ENCODE measurements at places on chromosomes 2 and 18.

GRCh38 chr18:58887613-58887963 is 22.9 kb downstream of the ZNF532 start:
- DNase-seq: peak; percentile 33

DNA sequence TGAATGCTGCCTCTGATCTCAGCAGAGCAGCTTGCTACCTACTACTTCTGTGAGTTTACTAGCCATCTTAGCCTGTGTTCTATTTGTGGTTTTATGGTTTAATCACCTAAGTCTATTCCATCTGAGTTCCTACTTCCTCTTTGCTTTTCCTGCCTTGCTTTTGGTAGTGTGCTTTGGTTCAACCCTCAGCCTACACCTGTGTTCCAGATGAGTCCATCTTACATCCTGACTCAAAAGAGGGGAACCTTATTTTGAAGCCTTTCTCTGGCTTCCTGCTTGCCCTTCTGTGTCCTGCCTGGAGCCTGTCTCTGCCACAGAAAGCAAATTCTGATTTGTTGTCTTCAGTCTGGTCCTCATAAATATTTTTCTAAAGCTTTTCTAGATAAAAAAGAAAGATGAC is 530.3 kb upstream of the MEX3C start:
- DNase-seq: no peak

GRCh38 chr2:112710956-112711750 is 9.7 kb upstream of the NT5DC4 start:
- DNase-seq: no peak

- no peak for DNase-seq
Measured at GRCh38 chr2:114537777-114538176, 95.3 kb downstream of the DPP10 start.

DNA sequence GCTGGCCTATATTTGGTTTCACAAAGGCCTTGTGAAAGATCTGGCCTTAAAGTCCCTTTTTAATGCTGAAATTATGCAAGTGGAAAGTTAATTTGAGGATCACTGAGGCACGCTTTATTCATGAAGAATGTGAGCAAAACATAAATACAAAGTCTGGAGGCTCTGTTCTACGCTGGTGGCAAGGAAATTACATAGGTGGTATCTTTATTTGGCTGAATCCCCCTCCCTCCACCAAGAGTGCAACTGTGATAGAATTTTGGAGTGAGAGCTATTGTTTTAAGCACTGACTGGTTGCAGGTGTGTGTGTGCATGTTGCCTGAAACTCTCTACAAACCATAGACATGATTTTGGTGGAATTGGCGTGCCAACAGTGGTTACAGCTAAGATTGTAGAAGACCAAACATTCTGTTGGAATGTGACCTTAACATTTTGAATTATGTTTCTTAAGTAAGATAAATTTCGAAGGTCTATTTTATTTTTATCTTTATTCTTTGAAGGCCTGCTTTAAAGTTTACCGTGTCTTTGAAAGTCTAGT is 114.3 kb downstream of the SPTBN1 start:
- DNase-seq: no peak

DNA sequence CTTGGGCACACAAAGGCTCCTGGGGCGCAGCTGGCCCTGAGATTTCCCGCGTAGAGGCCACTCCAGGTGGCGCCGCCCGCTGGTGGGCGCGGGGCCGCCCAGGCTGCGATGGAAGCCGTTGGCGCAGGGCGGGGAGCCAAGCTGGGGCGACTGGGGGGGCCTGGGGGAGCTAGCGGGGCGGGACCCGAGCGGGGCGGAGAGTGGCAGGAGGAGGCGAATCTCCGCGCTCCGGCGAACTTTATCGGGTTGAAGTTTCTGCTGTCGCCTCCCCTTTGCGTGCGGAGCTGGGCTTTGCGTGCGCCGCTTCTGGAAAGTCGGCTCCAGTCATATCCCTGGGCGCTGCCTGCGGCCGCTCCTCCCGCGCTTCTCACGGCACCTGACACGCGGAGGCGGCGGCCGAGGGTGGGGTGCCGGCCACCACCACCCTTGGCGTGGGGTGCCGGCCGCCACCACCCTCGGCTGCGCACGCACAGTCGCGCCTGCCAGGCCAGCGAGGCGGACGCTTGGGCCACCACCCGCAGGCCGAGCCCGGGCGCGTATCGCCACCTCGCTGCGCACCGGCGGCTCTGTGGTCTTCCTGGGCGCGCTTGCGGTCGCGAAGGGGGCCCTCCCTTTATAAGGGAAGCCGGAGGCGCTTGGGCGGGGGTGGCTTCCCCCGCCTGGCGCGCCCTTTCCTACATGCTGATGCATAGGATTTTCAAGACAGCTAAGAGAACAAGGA is 919 bp upstream of the CYP1B1 start:
- peak; percentile 79 for DNase-seq

DNA sequence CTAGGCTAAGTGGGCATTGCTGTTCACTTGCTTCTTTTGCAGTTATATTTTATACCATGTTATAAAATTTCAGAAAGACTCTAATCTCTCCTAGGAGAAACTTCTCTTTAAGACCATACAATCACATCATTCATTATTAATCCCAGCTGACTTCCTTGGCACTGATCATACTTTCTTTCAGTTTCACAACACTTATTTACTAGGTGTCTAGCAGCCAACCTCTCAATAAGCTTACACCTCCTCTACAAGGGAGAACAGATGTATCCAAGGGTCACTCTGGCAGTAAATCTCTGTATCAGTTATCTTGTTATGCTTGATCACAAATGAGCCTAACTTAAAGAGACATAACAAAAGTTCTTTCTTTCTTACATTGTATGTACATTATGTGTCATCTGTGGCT is 69.8 kb upstream of the EPB41L5 start:
- no peak for DNase-seq

DNA sequence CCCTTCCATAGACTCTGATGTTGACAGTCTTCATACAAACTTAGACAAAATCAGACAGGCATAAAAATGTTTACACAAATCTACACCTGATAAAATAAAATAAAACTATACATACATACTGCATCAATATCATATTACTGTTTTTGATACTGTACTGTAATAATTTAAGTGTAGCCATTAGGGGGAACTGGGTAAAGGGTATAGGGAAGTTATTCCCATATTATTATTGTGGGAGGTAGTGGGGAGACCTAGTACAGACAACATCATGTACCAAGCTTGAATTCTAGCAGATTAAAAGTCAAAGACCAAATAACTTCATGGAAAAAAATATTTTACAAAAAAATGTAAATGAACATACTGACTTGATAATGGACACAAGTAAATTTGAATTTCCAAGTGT is 43.3 kb downstream of the PUM2 start:
- no peak for DNase-seq

DNA sequence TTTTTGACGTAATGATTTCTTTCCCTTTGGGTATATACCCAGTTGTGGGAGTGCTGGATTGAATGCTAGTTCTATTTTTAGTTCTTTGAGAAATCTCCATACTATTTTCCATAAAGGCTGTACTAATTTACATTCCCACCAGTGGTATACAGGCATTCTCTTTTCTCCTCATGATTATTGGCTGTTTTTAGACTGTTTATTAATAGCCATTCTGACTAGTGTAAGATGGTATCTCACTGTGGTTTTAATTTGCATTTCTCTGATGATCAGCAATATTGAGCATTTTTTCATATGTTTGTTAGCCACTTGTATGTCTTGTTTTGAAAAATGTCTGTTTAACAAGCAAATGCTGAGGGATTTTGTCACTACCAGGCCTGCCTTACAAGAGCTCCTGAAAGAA is 9.2 kb upstream of the CD28 start:
- no peak for DNase-seq

GRCh38 chr18:49015886-49016647 is 65.3 kb upstream of the SMAD7 start:
- DNase-seq: no peak

DNA sequence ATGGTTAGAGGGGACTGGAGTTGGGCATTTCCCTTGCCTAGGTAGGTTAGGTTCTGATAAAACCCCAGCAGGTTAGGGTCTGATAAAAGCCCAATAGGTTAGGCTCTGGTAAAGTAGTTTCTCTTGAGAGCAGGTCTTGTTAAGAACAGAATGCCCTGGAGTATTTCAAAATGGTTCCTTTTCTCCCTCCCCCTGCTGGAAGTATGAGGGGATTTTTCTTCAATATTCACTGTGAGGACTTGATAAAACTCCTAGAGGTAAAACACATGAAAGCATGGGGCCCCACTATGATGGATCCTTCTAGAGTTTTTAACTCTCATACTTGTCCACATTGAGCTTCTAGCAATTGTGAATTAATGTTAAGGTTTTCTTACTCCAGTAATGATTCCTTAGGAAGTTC is 27.6 kb downstream of the ANKAR start:
- no peak for DNase-seq

DNA sequence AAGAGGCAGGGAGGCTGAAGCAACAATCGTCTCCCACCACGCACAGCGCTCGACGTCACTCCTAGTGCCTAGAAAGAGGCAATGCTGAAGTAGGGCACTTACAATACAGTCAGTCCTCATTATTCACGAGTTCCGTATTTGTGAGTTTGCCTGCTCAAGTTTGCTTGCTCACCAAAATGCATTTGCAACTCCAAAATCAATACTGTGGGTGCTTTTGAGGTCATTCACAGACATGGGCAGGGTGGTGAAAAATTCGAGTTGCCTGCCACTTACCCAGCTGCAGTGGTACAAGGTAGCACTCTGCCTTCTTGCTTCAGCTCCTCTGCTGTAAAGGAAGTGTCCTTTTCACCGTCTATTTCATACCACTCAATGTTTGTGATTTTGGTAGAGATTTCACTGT is 113.7 kb upstream of the NCK2 start:
- no peak for DNase-seq

All from activated naive CD8-positive, alpha-beta T cell treated with anti-CD3 and anti-CD28 coated beads, Interleukin-2, amount 50 U/mL, for 24 hours (primary cell).